ENCODE measurements at places on chromosomes 7 and 10.

DNA sequence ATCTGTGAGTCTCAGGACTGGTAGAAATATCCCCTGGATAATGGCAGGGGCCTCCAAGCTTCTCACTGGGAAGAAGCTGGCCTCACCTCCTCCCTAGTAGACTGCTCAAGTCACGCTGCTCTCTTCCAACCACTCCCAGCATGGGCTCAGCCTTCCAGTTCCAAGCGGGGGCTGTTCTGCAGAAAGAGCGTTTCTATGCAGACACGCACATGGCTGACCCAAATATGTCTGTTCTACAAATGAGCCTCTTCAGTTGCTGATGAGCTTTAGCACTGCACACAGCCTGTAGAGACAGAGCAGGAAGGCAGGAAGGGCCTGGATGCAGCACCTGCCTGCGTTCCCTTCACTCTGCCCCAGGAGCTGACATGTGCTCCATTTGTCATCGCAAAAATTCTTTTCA is 523.9 kb upstream of the MGMT start:
- no peak for DNase-seq

DNA sequence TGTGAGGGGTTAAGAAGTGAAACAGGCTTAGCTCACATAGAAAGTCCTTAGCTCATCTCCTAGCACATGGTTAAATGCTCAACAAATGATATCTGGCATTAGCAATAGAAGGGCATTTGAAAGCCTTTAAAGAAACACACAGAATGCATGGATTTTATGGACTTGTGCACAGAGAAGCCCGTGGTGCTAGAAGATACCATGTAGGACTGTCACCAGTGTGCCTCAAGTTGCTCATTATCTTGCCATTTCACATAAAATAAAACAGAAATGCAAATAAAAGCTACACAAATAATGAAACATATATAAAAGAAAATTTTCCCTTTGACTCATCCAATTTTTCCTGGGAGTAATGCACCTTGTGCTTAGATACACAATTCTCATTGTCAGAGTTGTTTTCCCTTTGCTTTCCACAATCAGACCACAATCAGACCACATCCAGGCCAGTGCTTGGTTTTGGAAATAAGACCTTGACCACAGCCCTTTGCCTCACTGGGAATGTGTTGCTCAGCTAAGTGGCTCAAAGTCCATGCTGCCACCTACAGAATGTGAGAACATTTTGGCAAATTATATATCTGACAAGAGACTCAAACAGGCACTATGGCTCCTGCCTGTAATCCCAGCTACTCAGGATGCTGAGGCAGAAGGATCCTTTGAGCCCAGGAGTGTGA is 9.5 kb upstream of the WDR11 start:
- DNase-seq, result no peak

DNA sequence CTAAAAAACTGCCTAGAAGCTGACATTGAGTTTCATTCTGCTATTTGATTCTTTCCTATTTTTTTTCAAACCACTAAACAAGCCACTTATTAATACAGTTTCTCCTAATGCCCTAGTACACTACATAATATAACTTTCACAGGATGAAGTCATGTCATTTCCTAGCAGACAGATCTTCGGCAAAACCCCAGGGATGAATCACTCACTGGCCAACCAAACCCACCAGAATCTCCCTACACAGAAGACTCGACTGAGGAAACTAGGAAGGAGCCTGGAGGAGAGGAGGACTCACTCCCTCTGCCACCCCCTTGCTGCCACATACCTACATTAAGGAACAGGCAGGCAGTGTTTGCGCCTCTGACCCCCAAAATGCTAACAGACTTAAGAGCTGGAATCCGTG is 33.4 kb downstream of the XPNPEP1 start:
- DNase-seq, result no peak

DNA sequence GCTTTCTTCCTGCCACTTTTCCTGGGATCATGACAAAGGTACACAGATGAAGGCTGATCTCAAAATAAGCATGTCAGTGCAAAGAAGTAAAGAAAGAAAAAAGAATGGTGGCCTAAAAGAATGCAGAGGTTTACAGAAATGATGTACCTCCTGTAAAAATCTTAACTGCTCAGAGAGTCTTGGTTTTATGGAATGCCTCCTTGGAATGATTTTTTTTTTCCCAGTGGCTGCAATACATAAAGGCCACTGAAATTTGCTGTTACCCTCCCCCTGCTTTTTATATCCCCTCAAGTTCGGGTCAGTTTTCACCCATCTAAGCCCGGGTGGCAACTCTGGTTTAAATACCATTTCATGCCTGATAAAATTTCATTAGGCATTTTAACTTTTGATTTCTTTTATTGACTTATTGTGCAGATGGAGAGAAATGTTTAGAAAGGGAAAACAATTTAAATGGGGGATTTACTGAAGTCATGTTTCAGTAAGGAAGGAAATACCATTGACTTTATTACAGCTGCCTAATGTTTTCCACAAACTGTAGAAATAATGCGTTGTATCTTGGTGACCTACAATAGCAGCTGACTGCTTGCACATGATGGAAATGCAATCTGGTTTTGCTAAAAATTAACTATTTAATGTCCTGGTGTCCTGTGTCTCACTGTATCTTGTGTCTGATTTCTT is 102.5 kb downstream of the SAMD9 start:
- peak; percentile 53 for DNase-seq

DNA sequence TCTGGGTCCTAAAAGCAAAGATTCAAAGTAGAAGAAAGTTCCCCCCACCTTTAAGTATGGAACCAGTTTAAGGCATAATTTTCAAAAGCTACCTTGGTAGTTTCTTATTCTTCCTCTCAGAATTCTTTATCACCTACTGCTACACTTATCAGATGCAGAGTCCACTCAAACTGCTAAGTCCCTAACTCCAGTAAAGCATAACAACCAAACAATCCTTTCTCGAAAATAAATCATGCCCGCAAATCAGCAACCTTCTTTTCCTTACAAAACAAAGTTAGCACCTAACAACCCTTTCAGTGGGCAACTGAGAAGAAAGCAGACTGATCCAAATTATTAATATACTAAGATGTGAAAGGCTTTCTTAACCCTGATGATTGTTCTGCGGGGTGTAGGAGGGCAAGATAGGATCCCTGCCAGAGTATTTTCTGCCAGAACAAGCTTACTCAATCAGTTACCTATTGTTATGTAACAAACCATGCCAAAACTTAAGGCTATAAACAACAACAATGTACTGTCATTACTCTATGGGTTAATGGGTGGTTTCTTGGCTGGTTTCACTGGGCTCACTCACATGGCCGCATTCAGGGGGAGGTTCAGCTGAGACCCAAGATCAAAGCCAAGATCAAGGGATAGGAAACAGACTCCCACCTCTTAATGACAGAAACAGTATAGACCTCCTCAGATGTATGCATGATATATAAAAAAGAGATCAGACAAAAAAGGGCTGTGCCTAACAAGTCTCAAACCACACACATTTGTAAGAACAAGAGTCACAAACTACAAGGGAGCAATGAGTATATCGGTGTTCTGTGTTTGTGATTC is 42.0 kb downstream of the CCDC6 start:
- DNase-seq, result no peak

DNA sequence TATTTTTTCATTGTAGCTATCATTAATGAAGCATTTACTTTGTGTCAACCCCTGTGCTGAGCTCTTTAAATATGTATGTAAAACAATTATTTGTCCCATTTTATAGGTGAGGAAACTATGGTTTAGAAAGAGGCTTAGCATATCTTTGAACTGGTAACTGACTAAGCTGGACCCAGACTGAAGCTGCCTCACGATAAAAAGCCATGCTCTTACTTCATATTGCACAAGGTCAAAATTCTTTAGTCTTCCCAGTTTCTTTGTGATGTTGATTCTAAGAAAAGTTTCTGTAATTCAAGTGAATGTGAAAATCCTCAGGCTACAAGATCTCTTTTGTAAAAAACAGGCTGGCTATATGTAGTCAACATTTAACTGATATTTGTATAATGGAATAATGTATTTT is 46.6 kb upstream of the SLC16A12 start:
- no peak for DNase-seq
